ENCODE measurements at places on chromosomes 6 and 20. TPM values are rescaled to one million over a fixed set of nuclear protein-coding genes. Genes with fewer than 3 reads are reported as not detected.

The PPP1R16B gene
- total RNA-seq: 17.6 TPM

The RGS17 gene
- 3.2 TPM for total RNA-seq

DNA sequence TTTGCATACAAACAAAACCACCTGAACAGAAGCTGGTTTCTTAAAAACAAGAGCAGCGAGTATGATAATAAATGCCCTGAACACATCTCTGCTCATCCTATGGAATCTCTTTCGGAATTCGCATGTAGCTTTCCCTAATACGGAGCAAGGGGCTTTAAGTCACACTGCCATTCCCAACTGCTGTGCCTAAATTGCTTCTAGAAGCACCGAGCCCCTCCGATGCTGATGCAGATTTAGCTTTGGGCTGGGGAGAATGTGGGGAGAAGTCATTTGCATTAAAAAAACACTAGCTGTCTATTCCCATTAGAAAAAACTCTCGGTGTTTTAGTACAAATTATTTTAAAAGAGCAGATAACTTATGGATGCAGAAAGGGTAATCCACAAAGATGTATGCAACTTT is 76.9 kb downstream of the CD83 start:
- no peak overlapping the region for H3K27ac ChIP-seq
- no peak overlapping the region for H3K4me3 ChIP-seq
- H3K4me1 ChIP-seq: no peaks in the 10 kb centered on the region
- no peaks in the 10 kb centered on the region for H3K36me3 ChIP-seq

GRCh38 chr6:163813979-163814493 is 399.5 kb downstream of the QKI start:
- DNase-seq: no peak
- H3K27ac ChIP-seq: no peak overlapping the region
- H3K4me3 ChIP-seq: no peak overlapping the region
- H3K36me3 ChIP-seq: no peaks in the 10 kb centered on the region

DNA sequence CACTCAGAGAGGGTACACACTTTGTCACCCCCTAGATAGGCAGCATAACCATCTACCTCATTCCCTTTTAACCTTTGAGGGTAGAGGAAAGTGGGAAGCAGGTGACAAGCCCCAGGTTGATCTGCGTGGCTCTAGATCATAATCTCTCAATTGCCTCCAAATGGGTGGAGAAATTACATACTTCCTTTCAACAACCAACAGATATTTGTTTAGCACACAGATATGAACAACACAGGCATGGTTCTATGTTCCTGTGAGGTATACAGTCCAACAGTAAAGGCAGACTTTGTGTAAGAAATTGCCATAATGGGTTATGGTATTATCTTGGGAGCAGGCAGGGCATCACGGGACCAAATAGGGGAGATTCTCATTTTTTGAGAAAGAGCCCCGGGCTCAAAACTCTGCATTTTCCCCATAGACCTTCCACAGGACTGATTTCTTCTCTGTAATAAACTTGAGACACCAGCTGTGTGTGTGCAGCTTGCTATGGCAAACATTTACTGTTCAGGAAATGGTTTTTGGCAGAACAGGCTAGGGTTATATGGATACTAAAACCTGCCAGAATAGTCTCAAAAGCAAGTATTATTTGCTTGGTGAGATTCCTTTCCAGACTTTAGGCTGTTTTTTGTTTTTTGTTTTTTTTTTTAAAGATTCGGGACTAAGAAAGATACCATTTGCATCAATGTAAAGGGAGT is 126.2 kb downstream of the CD164 start:
- no peaks in the 10 kb centered on the region for H3K36me3 ChIP-seq
- no peaks in the 10 kb centered on the region for H3K27me3 ChIP-seq
- no peak for DNase-seq
- no peak overlapping the region for H3K4me3 ChIP-seq
- H3K4me1 ChIP-seq: no peaks in the 10 kb centered on the region

DNA sequence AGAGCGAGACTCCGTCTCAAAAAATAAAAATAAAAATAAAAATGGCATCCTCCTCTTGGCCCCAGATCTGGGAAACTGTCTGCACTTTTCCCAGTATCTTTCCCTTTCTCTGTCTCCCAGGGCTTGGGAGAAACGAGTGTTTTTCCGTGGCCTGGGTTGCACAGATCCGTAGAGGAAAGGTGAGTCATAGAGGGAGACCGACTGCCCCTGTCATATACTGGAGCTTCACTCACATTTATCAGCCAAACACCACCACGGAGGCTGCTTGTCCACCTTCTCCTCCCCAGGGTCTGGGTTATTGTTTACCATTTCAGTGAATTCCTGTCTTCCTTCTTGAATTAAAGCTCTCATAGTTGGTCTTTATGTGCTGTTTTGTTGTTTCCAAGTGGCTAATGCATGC is 31.9 kb upstream of the EIF2S2 start:
- no peak for DNase-seq
- no peaks in the 10 kb centered on the region for H3K27me3 ChIP-seq
- no peak overlapping the region for H3K27ac ChIP-seq
- H3K4me3 ChIP-seq: no peak overlapping the region
- no peaks in the 10 kb centered on the region for H3K36me3 ChIP-seq
- H3K4me1 ChIP-seq: no peaks in the 10 kb centered on the region

The HEY2 gene
- total RNA-seq: 23.9 TPM

DNA sequence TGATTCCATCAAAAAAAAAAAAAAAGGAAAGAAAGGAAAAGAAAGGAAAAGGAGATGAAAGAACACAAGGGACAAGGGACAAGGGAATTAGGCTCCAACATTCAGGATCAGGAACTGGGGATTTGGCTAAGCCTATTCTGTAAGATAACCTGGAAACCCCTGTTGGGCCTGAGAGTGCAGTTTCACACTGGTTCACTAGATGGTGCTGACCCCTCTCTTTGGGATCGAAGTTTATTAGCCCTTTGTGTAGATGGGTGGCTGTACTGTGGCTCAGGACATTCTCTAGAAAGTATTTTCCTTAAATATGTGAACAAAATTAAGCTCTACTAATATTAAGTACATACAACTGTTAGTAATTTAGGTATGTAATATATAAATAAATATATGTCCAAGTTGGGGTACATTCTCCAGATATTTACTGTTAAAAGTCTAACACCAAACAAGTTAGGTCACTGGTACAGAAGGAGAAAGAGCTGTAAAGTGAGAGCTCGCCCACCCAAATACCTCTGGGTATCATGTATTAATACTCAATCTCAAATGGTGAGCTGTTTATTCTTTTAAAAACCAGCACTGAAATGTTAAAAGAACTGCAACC is 6.3 kb downstream of the OR2A4 start:
- H3K4me3 ChIP-seq: no peak overlapping the region
- DNase-seq: no peak
- H3K27ac ChIP-seq: no peak overlapping the region
- H3K4me1 ChIP-seq: no peaks in the 10 kb centered on the region

Data from aorta (tissue), 5 donors.